Renal pelvis (tissue), 12 donors: ENCODE measurements at places on chromosomes 1 and 21. TPM values are rescaled to one million over a fixed set of nuclear protein-coding genes. Genes with fewer than 3 reads are reported as not detected.

EVA1C gene
- polyA plus RNA-seq: 2.9 TPM

GRCh38 chr1:165397944-165398343, 41.4 kb upstream of the LMX1A start:
- DNase-seq: no peak

- DNase-seq: no peak
Observed at GRCh38 chr1:168298446-168298845, 17.8 kb downstream of the TBX19 start.

- DNase-seq: no peak
Observed at GRCh38 chr1:218383681-218384080, 38.5 kb downstream of the TGFB2 start.

GRCh38 chr1:81548918-81549587, 251.7 kb upstream of the ADGRL2 start:
- no peak for DNase-seq

DNA sequence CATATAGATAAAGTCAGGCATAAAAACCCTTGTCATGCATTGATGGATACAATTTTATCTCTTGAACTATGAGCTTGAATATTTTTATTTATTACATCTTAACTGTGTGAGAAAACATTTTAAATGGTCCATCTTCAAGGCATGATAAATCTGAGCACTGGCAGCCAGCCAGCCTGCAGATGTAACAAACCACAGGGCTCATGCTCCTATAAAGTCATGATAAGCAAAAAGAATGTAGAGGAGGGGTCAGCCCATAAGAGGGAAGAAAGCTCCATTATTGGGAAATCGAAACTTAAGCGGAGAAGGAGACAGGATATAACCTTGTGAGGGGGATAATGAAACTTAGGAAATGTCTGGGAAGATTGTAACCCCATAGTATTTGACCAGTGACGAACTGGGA, 839.0 kb downstream of the LRRIQ3 start:
- DNase-seq: no peak

- DNase-seq: peak; percentile 88
Observed at GRCh38 chr1:32759997-32760623, 57.0 kb downstream of the YARS1 start.

DNA sequence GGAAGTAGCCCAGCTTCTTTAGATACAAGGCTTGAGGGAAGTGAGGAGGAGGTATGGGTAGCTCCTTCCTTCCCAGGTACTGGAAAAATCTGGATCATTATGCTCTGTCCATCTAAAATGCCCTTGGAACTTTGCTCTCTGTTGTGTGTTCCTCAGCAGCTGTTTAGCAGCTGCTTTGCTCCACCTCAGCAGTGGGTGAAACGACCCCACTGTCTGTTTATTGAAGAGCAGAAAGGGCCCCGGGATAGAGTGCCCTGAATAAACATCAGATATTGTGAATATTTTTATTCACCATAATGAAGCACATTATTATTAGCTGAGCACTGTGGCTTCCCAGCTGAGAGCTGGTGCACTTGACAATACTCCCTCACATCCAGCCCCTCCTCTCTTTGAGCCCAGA, 237.9 kb downstream of the PBX1 start:
- DNase-seq: no peak
